Thoracic aorta (tissue), 2 donors: ENCODE measurements at places on chromosomes 5 and 9.

DNA sequence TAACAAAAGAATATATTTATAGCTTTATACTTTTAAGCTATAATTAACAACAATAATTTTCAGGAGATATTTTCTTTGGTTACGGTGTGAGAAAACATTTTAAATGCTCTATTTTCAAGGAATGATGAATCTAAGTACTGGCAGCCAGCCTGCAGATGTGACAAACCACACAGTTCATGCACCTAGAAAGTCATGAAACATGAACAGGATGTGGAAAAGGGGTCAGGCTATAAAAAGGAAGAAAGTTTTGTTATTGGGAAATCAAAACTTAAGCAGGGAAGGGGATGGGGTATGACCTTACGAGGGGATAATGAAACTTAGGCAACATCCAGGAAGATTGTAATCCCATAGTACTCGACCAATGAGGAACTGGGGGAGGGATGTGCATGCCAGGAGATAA is 508.7 kb upstream of the GRAMD2B start:
- DNase-seq, result no peak

GRCh38 chr9:18485714-18486113 is 11.8 kb downstream of the ADAMTSL1 start:
- no peak for DNase-seq

DNA sequence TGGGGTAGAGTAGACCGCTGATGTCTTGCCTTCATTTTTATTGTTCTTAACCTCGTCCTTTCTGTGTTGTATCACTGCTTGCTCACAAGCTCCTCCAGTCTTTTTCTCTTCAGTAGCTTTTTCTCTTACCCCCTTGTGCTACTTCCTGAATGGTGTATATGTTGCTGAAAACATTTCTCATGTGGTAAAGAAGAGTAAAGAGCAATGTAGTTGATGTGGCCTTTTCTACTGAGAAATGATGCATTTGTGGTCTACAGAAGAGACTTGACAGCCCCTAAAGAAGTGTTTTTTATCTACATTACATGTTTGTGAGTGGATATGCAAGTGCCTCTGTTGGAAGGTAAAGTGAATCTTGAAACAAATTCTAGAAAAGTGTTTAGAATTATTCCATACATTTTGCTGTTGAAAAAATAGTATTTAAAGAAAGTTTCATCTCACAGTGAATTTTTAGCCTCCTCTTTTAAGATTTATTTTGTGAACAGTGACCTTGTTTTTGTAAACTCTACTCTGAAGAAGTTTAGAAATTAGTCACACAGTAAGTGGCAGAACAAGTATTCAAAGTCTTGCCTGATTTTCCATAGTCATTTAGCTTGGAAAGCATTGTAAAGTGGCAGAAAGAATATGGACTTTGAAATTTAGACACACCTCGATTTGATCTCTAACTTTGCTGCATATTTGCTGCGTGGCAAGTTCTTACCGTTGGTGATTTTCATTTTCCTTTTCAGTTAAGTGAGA is 17.4 kb downstream of the CDC42SE2 start:
- no peak for DNase-seq

DNA sequence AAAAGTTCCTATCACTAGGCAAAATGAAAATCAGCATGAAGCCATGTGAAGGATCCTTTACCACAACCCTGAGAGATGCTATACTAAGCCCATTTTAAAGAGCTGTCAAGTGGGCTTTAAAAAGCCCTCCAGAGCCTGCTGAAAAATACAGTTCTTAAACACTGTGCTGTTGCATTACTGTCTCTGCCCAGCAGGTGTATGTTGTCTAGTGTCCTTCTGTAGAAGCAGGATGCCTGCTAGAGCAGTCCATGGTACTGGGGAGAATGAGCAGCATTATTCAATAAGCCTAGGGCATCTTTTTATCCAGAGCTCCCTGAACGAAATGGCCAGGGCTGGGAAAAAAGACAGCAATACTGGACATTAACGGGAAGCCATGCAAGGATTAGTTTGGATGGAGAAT is 126.2 kb upstream of the PLCXD3 start:
- DNase-seq, result no peak

- DNase-seq, result no peak
These were observed 716 bp downstream of the HARS1 start for GRCh38 chr5:140690376-140690932.
